Activated CD4-positive, CD25-positive, alpha-beta regulatory T cell treated with anti-CD3 and anti-CD28 coated beads, Interleukin-2, amount 50 U/mL, for 24 hours (primary cell): ENCODE measurements at places on chromosomes 11 and 22.

- no peak for ATAC-seq
Observed at GRCh38 chr11:39174965-39175364, 2284.5 kb downstream of the LRRC4C start.

DNA sequence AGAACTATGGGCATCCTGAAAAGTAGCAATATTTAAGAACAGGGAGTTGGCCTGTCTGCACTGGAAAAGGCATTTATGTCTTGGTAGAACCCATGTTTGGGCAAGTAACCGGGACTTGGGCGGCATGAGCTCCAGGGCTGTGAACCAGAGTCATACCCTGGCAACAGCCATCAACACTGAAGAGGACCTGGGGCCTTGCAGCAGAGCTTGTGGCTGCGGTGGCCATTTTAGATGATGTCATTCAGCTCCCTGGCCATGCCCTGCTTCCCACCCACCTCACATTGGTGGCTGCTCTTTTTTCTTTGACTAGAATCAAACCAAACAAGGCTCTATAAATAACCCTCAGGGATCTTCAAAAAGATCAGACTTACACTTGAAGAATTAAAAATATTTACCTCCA, 26.6 kb downstream of the EHF start:
- no peak for ATAC-seq

GRCh38 chr11:95736809-95737208, 52.8 kb downstream of the FAM76B start:
- no peak for ATAC-seq

DNA sequence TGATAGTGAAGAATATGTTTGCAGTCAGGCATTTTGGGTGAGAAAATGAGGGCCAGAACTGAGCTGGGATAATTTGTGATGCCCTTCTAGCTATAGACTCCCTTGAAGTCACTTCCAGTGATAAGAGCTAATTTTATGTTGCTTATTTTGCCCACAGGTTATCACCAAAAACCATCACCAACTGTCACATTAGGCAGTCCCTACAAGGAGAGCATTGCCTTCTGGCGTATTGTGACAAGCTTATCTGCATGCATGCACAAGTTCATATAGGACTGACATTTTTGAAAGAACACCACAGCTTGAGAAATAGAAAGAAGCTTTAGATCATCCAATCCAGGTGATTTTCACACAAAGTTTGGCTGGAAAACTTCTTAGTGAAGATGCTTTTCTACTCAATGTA, 735.3 kb upstream of the RAG2 start:
- ATAC-seq, result no peak

- ATAC-seq, result no peak
Observed at GRCh38 chr22:43829904-43830851, 18.1 kb upstream of the EFCAB6 start.
